ENCODE measurements at places on chromosomes 5 and 9.

DNA sequence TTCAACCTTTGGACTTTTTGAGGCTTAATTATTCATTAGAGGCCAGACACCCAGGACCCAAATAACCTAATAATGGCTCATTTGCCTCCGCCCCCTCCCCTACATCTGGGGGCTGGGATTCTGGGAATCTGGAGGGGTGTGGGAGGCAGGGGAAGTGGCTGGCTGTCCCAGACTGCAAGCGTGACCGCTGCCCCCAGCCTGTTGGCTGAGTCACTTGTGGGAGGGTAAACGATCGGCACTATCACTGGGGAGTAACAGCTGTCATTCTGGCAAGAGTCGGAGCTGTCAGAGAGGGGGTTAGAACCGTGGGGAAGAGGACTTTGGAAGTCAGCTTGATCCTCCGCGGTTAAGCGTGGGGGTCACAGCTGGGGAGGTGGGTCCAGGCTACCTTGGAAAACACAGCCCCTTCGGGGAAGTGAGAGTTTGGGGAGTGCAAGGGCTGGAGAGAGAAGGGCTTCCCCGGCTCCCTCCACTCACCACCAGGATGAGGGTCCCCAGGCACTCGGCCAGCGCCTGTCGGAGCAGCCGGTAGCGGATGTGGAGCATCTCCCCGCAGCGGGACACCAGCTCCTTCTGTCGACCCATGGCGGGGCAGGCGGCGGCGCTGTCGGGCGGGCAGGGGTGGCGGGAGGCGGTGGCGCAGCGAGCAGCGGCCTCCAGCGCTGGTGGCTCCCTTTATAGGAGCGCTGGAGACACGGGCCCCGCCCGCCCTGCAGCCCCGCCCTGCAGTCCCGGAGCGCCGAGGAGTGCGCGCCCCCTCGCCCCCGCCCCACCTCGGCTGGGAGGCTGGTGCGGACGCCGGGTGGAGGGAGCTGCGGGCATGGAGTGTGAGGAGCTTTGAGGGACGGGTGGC, at the start of gene AQP3:
TSS of gene AQP3 (minus strand) at position 648 of the 853 bp plus-strand sequence. CDS start at position 585, 63 bp downstream.
- peak; percentile 82 for DNase-seq

GRCh38 chr9:95273369-95274022, 44.0 kb downstream of the FANCC start:
- no peak for DNase-seq

DNA sequence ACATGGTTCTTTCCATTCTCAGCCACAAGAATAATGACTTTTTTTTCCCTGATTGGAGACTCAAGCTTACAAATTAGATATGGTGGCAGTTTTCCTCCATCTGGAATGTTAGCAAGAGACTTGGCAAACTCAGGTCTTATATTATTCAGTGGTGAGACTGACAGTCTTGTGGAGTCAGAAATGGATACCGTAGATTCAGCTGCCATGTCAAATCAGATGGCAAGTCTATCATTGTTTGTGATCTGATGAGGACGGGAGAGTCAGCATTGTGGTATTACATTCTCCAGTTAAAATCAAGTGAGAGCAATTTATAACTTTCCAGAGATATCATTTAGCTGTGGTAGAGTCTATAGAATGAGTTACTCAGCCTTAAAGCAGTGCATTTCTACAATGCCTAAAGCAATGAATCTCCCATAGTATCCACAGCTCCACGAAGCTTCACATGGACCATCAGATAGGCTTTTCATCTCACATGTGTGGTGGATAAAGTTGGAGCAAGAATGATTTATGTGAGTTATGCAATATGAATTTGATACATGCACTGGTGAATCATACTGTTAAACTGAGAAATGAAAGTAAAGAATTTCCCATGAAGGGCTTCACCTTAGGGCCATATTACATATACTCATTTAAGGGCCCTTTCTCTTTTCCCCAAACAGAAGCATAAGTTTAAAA, 430.6 kb downstream of the ZNF608 start:
- DNase-seq = no peak

- DNase-seq = no peak
Observed at GRCh38 chr5:96195123-96195522, 233.5 kb upstream of the ELL2 start.

DNA sequence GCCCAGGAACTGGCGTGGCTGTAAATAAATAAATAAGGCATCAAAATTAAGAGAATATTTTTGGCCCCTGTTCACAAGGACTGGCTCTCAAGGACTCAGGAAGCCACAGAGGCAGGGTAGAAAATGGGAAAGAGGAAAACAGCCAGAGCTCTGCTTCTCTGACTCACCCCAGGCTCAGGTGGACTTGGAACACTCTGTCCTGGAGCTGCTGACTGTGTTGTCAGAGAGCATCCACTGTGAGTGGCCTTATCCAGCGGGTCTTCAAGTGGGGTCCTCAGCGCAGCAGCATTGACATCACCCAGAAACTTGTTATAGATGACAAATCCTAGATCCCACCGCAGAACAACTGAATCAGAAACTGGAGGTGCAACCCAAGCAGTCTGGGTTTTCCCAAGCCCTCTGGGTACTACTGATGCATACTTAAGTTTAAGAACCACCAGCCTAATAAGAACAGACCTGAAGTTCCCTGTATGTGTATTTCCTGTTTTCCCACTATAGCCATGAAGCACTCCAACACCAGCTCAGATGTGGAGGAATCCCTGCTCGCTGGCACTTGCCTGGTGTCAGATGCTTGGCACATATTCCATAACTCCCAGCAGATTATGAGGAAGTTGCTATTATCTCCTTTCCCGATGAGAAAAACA, 20.5 kb downstream of the ADRA1B start:
- DNase-seq = no peak

DNA sequence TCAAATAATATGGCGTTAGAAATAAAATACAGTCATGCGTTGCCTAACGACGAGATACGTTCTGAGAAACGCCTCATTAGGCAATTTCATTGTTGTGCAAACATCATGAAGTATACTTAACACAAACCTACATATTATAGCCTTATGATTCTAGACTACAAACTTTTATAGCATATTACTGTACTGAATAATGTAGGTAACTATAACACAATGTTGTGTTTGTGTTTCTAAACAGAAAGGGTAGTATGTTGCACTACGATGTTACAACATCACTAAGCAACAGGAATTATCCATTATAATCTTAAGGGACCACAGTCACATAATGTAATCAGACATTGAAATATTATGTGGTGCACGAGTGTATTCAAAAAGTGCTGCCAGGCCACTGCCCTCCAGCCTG, 3.0 kb upstream of the SMC2 start:
- no peak for DNase-seq

DNA sequence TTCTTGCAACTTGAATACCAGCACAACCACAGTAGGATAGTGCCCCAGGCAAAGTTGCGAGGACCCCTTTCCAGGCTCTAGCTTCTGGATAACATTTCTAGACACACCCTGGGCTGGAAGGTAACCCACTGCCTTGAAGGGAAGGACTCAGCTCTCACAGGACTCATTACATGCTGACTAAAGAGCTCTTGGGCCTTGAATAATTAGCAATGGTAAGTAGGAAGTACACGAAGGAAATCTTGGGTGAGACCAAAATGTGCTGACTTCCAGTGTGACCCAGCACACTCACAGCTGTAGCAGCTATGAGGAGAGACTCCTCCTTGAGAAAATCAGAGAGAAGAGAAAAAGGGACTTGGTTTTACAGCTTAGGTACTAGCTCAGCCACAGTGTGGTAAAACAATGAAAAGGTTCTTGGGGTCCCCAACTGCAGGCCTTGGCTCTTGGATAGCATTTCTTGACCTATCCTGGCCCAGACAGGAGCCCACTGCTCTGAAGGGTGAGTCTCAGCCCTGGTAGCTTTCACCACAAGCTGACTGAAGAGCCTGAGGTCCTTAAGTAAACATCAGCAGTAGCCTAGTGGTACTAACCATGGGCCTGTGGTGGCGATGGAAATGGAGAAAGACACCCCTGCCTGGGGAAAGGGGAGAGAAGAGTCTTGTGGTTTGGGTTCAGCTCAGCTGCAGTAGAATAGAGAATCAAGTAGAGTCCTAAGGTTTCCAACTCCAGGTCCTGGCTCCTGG, 621.7 kb downstream of the SEMA5A start:
- no peak for DNase-seq

- no peak for DNase-seq
Observed at GRCh38 chr9:109360771-109361170, 39.9 kb upstream of the EPB41L4B start.

Data from retina (tissue), 1 donor.